DND-41 (cell line): ENCODE measurements at places on chromosomes 7 and 10.

- DNase-seq = peak; percentile 79
- H3K27ac ChIP-seq = no peak overlapping the region
- H3K4me3 ChIP-seq = no peak overlapping the region
- no peaks in the 10 kb centered on the region for H3K36me3 ChIP-seq
- H3K4me1 ChIP-seq = peaks cover 11% of the 10 kb centered on the region
Observed at GRCh38 chr7:75642810-75643486, 95.8 kb downstream of the HIP1 start.

GRCh38 chr10:7434378-7434777 lies 23.5 kb upstream of the SFMBT2 start:
- H3K36me3 ChIP-seq = no peaks in the 10 kb centered on the region
- no peaks in the 10 kb centered on the region for H3K27me3 ChIP-seq
- H3K4me1 ChIP-seq = peaks cover 6% of the 10 kb centered on the region; the same call in 1 of the 2 replicates
- DNase-seq = no peak
- H3K27ac ChIP-seq = no peak overlapping the region
- H3K4me3 ChIP-seq = no peak overlapping the region

- no peak overlapping the region for H3K27ac ChIP-seq
- no peak for DNase-seq
- H3K36me3 ChIP-seq = no peaks in the 10 kb centered on the region
Observed at GRCh38 chr10:2111965-2112364, 374.6 kb upstream of the ADARB2 start.

DNA sequence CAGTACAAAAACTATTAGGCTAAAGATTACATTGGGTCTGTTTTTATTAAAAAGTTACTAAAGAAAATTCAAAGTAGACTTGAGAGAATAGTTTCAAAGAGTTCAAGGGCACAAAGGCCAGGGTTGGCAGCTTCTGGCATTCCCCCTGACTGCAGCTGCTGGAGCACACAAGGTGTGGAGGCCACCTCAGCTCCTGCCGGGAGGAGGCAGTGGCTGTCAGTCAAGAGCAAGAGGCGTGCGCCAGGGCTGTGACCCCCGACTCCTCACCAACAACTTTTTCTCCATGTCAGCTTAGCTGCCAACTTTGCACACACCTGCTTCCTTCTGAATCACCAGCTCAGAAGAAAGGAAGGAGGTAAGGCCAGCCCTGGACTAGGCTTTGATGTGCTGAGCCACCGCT lies 144.6 kb upstream of the PLXNA4 start:
- DNase-seq = no peak
- H3K36me3 ChIP-seq = no peaks in the 10 kb centered on the region
- H3K27me3 ChIP-seq = no peaks in the 10 kb centered on the region
- H3K4me1 ChIP-seq = no peaks in the 10 kb centered on the region
- no peak overlapping the region for H3K27ac ChIP-seq

GRCh38 chr10:5566614-5567013 lies 41.9 kb downstream of the CALML3 start:
- no peak overlapping the region for H3K4me3 ChIP-seq
- H3K27ac ChIP-seq = no peak overlapping the region
- DNase-seq = no peak

DNA sequence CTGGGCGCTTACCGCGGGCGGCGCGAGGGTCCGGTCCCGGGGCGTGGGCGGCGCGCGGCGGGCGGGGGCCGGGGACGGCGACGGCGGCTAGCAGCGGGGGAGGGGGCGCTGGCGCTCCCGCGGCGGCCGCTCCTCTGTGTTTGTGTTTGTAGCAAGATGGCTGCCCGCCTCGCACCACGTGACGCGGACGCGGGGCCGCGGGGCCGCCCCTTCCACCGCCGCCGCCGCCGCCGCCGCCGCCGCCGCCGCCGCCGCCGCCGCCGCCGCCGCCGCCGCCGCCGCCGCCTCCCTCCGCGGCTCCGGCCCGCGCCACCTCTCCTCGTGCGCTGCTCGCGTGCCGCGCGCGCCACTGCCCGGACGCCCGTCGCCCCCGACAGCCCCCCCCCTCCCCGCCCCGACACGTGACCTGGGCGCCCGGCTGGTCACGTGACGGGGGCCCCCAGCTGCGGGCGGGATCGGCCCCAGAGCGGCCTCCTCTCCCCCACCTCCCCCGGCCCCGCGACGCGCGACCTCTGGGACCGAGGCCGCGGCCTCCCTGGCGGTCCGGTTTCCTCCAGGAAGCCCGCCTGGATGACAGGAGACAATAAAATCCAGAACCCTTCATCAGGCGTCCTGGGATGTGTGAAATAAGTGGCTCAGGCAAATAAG lies at the start of gene GIGYF1:
Gene GIGYF1, minus strand, starts transcription at position 153 of the 648 bp plus-strand sequence. CDS start 6,012 bp downstream, outside the sequence.
- H3K36me3 ChIP-seq = peaks cover 29% of the 10 kb centered on the region
- H3K27me3 ChIP-seq = no peaks in the 10 kb centered on the region
- peak within 1 kb of the TSS; percentile 72 for H3K27ac ChIP-seq

DNA sequence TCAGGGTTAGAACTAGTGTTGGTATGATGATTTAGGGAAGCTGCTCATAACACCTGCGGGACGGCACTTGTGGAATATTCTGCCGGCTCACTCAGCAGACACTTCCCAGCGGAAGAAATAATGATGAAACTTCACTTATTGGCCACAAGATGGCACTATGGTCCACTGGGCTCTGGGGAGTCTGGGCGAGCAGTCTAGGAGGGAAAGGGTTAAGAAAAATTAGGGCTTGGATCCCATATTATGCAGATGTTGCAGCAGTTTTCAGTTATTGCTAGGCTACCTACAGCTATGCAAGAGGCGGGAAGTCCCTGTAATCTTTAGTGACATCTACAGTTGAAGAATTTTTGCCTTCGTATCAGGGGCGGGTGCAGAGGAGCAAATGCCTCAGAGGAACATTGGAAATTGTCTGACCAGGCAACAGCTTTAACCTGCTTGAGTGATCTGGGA lies 238.7 kb upstream of the PRSS58 start:
- H3K4me1 ChIP-seq = peaks cover 93% of the 10 kb centered on the region
- H3K27ac ChIP-seq = peak overlapping the region; percentile 99
- H3K4me3 ChIP-seq = peak overlapping the region; percentile 50
- DNase-seq = peak; percentile 60
- no peaks in the 10 kb centered on the region for H3K27me3 ChIP-seq

DNA sequence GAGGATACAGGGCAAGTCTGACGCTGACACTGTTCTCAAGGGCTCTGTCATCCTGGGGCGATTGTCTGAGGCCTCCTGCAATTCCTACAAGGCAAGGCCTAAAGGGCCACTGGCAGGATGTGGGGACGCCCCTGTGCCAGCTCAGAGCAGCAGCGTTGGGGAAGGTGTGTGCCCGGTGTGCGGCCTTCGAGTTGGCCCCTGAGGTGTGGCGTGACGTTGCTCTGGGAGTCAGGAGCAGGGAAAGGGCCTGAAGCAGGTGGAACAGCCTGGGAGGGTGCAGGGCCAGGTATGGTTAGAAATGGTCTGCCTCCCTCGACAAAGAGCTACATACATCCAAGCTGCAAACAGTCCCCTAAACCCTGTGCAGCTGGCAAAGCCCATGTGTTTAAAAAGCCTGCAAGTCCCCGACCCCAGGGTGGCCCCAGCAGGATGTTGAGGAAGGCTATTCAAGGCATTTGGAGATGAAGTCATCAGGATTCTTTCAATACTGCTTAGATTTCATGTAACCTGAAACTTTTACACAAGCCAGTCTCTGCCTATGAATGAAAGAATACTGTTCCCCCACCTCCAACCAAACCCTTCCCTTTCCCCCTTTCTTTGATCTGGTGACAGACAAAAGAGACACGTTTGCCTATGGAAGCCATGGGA lies 142.5 kb upstream of the TNS3 start:
- no peaks in the 10 kb centered on the region for H3K27me3 ChIP-seq
- no peaks in the 10 kb centered on the region for H3K4me1 ChIP-seq
- no peaks in the 10 kb centered on the region for H3K36me3 ChIP-seq
- H3K4me3 ChIP-seq = no peak overlapping the region
- DNase-seq = no peak
- no peak overlapping the region for H3K27ac ChIP-seq
